Right cardiac atrium (tissue), 5 donors: ENCODE measurements at places on chromosomes 2 and 18. TPM values are rescaled to one million over a fixed set of nuclear protein-coding genes. Genes with fewer than 3 reads are reported as not detected.
A peak's percentile ranks its signal among the peaks of the same experiment; 100 is the strongest.

The DDX18 gene
- 14.1 TPM for polyA plus RNA-seq

The UGT1A3 gene
- polyA plus RNA-seq: not detected

The CDH19 gene
- 29.8 TPM for polyA plus RNA-seq

DNA sequence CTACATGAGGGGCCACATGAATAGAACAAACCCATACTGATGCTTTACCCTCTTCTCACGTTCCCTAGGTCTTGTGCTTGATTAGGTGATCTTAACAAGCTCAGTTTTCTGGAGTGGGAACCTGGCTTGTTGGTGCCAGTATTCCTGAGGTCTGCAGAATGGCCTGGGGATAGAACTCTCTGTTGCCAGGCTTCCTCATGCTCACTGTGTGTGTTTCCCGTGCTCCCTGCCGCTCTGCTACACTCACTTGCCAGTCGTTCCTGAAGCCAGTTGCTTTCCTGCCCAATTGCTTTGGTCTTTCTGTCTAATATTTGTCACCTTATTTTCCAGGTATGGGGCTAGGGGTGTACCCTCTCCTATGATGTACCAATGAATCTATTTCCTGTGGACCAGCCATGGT lies 2111.5 kb upstream of the PIK3C3 start:
- DNase-seq: no peak

The LAMA1 gene
- polyA plus RNA-seq: 0.02 TPM

- no peak for DNase-seq
These were observed 122.1 kb upstream of the EML6 start for GRCh38 chr2:54601339-54601738.

The SH3BP4 gene
- polyA plus RNA-seq: 12.3 TPM

- DNase-seq: peak; percentile 77
These were observed 65.1 kb downstream of the TMEM182 start for GRCh38 chr2:102826904-102827303.

The ATG9A gene
- 43.1 TPM for polyA plus RNA-seq

- DNase-seq: no peak
These were observed 107.9 kb downstream of the CCDC85A start for GRCh38 chr2:56291711-56292110.

The ITGB6 gene
- 0.32 TPM for polyA plus RNA-seq

DNA sequence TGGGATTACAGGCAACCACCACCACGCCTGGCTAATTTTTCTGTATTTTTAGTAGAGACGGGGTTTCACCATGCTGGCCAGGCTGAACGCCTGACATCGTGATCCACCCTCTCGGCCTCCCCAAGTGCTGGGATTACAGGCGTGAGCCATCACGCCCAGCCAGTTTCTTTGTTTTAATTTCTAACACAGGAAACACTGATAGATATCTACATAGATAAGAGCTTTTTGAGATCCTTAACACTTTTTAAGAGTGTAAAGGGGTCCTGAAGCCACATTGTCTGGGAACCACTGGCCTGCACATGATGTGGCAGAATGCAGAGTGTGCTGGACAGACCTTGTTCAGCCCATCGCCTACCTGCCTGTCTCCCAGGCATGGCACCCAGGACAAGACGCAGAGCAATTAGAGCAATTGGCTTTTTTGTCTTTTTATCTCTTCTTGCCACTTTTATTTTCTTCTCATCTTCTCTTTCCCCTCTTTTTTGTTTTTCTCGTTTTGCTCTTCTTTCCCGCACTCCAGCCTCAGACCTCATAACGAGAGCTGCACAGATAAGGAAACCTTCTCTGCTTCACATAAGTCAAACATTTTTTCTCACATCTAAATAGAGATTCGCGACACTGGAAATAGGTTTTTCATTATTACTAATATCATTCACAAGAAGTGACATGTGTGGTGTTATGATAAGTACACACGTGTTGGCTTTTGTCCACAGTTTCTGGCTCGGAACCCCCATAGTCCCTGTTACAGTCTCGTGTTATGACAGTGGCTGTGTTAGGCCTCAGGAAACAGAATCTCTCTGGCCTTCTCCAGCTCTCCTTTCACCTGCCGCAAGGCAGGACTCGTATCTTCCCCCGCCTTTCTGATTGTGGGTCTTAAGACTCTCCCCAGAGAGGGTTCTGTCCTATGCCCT lies 25.2 kb upstream of the GPR55 start:
- DNase-seq: no peak

DNA sequence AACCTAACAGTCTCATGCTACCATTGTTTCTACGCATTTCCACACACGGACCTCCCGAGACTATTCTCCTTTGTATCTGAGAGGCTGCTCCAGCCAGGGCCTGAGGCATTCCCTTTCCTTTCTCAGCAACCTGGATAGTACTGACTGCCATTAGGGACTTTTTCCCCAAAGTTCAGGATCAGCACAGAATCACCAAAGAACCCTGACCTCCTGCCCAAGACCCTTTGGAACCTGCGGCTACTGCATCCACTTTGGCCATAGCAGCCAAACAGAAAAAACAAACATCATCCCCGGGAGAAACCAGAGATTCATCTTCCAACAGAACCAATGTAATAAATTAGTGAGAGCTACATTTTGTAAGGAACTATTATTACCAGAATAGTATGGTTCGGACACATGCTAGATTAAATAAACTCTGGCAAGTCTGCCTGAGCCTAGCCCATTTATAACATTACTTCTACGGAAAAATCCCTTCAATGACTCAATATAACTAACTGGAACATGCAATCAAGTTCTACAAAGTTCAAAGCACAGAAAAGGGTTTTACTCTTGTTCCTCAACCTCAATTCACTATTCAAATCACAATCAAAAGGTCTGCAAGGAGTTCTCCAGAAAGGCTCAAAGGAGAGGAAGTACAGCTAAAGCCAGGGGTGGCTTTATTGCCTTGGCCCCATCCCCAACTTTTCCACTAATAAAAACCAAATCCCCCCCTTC lies 51.8 kb downstream of the LPIN2 start:
- no peak for DNase-seq

DNA sequence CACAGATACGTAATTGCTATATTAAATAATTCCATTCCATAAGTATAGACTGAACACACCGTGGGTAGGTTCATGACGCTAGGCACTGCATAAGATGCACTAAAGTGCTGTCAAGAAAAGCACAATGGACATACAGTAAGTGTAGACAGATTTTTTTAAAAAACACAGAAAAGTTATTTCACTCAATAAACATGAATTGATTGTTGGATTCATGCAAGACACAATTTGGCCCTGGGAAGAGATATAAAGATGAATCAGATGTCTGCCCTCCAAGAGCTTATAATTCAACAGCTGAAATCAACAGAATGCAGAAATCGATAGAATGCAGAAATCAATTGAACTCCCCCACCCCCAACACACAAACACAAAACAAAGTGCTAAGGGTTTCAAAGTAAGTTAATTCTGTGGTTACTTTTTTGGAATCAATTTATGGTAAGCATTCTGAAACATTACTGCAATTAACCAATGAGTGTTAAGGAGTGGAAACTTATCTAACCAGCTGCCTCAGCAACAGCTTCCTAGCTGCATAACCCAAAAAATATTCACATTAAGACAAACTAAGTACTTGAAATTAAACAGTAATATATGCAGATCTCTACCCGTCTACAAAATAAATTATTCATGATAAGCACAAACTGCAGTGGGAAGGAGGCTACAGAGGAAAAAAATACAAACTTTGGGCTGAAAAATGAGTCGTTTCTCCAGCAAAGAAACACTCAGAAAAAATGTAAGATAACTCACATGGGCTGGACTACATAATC lies 1.6 kb downstream of the NBAS start:
- DNase-seq: no peak

GRCh38 chr2:71962911-71963694 lies 184.6 kb downstream of the CYP26B1 start:
- no peak for DNase-seq

The PIKFYVE gene
- polyA plus RNA-seq: 5.0 TPM

- DNase-seq: no peak
These were observed 102.8 kb upstream of the RAB12 start for GRCh38 chr18:8506251-8507049.

The MERTK gene
- polyA plus RNA-seq: 3.8 TPM

DNA sequence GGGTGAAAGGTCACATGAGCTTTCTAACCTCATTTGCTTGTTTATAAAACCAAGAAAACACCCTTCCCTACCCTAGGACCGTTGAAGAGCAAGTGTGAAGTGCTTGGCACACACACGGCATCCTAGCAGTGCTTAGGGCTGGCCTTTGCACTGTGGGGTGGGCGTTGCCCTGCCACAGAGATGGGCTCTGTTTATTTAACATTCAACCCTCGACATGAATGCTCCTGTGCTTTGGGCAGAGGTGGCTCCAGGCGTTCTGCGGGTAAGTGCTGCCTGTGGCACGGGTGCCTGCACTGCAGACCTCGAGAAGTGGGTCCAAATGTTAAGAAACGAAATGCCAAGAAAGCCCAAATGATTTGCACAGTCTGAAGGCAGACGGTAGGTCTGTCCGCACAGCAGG lies 170.1 kb downstream of the FHOD3 start:
- no peak for DNase-seq

DNA sequence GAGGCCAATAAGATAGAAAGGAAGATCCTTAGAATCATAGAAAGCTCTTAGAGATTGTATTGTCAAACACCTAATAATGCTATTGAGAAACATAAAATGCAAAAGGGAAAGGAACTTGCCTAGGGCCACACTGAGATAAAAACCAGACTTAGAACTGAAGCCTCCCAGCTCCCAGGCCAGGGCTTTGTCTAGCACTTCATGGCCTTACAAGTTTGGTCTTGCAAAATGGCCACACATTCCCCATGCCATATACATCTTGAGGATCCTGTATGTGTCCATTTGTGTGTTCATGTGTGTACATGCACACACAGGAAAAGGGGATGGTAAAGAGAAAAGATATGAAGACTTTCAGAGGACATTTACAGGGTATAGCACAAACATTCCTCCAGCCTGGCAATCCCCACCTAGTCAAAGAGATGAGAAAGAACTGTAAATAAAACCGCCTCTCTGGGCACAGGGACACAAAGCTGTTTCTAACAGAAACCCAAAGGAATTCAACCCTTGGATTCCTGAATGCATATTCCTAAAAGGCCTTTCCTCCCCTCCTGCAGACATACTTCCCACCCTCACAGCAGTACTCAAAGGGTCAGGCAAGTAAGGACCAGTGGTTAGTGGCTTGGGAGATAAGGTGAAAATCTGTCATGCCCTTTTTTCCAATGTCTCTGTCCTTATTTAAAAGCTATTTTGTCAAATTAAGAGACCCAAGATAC lies 99.7 kb upstream of the KLHL29 start:
- no peak for DNase-seq

The CPLX4 gene
- polyA plus RNA-seq: not detected

The GREB1 gene
- polyA plus RNA-seq: 4.6 TPM

GRCh38 chr18:73199151-73199550 lies 331.4 kb upstream of the NETO1 start:
- no peak for DNase-seq

GRCh38 chr2:108971661-108972566 lies 17.1 kb downstream of the EDAR start:
- no peak for DNase-seq

DNA sequence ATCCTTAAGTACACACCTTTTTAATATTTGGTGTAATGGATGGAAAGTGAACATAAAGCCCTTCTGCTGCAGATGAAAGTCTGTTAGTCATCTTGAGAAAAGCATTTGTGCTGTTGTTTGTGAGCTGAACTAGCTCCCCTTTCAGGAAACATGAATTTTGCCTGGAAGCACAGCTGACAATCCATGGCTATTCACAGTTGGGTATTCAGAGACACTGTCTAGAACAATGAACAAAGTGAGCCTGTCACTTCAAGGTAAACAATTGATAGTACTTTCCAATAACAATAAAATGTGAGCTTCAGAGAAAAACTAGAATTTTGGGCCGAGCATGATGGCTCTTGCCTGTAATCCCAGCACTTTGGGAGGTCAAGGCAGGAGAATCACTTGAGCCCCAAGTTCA lies 6.8 kb upstream of the EFHD1 start:
- DNase-seq: no peak

DNA sequence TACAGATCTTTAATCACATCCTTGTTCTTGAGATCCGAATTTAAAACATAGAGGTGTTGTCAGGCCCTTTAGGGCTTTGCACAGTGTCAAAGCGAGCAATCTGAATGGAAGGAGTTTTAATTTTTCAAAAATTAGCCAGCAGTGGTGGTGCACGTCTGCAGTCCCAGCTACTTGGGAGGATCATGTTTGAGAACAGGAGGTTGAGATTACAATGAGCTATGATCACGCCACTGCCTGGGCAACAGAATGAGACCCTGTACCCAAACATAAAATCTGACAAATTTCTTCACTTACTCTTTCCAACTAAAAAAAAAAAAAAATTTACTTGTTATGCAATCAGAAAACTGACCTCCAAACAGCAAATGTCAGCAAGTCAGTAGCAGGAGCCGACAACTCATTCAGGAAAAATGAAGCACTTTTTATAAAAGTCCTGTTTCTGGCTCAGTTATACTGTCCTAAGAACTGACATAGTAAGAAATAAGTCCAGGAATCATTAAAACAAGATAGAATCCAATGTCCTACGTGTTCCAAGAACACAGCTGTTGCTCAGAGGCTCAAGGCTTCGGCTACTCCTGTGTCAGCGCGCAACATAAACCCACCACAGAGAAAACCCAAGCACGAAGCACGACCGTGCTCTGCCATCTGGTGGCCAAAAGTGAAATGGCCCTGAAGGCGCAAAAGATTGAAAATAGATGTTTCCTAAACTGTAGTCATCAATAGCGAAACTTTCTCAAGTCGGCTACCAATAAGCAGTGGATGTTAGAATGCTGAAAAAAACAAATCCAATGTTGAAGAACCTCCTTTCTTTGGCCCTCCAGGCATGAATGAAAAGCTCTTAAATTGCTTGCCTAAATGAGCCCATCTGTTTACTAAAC lies 138.1 kb downstream of the INO80D start:
- DNase-seq: peak; percentile 87

GRCh38 chr2:130341562-130342019 lies 1.1 kb upstream of the IMP4 start:
- DNase-seq: no peak

DNA sequence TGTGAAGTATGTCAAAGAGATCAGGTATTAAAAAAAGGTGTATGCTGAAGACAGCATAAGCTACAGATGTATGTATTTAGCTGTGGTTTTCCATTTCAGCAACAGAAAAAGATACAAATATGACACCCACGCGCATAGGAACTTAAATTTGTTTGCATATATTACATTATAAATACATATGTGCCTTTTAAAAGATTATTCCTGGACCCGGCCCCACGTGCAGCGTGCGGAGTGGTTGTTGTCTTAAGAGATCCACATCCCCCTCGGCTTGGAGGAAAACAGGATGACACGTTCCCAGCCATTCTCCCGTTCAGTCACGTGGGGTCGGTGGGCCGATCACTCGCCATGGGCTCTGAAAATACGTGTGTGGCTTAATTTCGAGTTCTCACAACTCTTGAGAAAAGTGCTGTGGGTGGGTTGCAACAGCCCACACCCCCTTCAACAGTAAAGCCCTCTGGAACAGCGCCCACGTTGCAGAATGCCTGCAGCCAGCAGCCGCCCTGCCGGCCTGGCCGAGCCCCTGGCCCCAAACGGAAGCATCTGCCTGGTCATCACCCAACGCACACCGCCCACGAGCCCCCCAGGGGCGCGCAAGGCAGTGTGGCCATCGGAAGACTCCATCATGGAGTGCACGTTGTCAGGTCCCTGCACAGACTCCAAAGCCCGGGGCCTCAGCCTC lies 18.6 kb upstream of the KCNG2 start:
- DNase-seq: no peak
